ENCODE measurements at places on chromosomes 13 and 19. TPM values are rescaled to one million over a fixed set of nuclear protein-coding genes. Genes with fewer than 3 reads are reported as not detected.

GRCh38 chr19:42634409-42635232, 39.9 kb upstream of the CEACAM8 start:
- DNase-seq, result no peak

GRCh38 chr13:73832128-73832588, 302.0 kb downstream of the KLF12 start:
- no peak for DNase-seq

The IL4I1 gene
- 20.6 TPM for total RNA-seq

The HPN gene
- total RNA-seq, result not detected

DNA sequence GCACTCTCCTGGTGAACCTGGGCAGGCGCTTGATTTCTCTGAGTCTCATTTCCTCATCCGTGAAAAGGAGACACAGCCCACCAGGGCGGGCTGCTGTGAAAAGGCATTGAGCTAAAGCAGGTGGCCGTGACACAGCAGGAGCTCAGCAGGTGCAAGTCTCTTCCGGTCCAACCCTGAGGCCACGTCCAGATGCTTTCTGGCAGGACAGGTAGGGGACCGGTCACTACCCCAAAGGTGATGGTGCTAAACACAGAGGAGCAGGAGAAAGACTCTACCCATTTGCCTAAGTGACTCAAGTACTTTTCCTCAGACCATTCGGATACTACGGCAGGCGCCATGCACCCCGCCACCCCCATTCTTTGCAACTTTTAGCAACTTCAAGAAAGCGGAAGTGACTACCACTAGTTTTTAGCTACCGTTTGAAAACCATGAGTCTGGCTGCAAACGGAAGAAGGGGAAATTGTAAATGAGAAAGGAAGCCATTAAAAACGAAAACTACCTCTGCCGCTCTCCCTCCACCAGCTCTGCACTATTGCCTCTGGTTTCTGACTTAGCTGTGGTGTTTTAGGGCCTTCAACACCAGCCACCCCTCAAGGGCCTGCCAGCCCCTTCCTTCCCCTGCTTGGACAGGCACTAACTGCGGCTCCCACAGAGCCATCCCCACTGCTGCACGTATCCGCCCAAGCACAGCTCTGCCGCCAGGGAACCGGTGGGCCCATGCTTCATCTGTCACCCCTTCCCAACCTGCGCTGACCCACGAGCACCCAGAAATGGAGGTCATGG, 4.8 kb downstream of the PPP6R1 start:
- no peak for DNase-seq

GRCh38 chr13:40640845-40641458, 25.5 kb downstream of the FOXO1 start:
- no peak for DNase-seq

DNA sequence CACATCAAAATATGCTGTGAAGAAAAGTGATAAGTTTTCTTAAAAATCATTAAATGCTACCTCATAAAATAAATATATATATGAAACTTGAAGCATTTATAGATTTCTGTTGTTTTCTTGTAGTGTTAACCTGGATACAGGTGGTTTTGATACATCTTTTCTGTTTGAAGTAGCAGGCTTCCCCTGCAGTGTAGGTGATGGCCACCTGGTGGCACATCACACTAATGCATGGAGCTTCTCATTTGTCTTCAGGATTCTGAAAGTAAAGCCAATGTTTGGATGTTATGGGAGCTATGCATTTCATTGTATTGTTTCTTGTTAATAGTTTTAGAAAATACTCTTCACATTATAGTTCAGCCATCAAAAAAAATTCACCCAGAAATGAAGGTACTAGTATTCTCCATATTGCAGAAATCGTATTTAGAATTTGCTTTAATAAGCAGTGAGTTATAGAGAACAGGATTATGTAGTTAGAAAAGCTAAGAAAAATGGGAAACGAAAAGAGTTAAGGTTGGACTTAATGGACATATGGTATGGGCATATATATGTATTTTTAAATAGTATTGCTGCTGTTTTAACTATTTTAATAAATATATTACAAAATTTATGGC, 18.7 kb downstream of the GPR180 start:
- DNase-seq, result no peak

The ISYNA1 gene
- total RNA-seq, result 50.9 TPM

The IQCN gene
- 0.92 TPM for total RNA-seq

- no peak for DNase-seq
Measured at GRCh38 chr13:113288880-113289279, 8.2 kb upstream of the LAMP1 start.

The RAB20 gene
- 5.8 TPM for total RNA-seq

DNA sequence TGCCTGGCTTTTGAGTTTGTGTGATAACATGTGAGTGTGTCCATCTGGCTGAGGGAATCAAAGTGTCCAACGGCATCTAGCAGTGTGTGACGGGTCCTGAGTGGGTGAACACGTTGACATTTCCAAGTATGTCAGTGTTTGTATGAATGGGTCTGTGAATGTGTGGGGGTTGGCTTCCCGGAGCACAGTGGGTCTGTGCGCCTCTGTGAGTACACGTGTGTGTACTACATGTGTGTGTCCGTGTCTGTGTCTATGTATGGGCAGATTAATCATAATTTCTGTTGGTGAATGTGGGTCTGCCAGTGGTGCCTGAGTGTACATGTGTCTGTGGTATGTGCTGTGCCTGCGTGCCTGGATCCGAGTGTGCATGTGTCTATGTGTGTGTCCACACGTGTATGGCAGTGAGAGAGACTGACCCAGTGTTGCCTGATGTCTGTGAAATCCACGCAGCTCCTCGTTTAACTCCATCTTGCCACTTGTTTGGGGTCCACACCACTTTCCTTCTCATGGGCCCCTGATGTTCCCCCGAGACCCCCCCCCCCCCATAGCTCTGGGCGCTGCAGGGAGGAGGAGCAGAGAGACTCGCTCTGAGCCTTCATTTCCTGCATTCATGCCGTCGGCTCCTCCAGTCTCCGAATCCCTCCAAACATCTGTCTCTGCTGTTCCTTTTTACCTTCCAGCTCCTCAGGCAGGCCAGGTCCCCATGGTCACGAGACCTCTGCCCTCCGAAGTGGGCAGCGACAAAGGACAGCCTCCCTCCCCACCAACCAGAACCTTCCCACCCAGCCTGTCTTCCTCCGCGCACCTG, 5.3 kb downstream of the CCDC8 start:
- DNase-seq, result no peak

GRCh38 chr19:46298479-46299003, 1.7 kb downstream of the HIF3A start:
- DNase-seq, result no peak

- no peak for DNase-seq
Measured at GRCh38 chr13:113758651-113759524, at the start of gene TMEM255B. Gene TMEM255B, plus strand, starts transcription at chr13:113759226. Its CDS starts 44 bp downstream, at chr13:113759270.

GRCh38 chr19:6685962-6686627, 16.1 kb upstream of the TNFSF14 start:
- no peak for DNase-seq

The ERICH6B gene
- total RNA-seq, result not detected

The SLC10A2 gene
- not detected for total RNA-seq

DNA sequence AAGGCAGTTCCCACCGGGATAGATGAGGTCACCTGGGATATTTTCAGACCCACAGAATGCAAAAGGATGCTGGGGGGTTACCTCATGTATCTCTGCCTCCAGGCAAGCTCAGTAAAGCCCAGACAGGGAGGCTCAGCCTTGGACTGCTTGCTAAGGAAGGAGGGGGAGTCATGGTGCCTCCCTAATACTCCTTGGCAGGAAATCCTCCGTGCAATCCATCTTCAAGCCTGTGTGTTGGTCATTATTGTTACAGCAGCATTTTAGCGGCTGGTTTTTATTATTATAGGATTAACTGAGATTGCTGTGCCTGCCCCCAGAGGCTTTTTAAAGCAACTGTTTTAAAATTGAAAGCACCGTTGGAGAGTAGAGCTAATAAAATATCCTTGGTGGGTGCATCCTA, 188.5 kb upstream of the UBL3 start:
- DNase-seq, result no peak

The SGCG gene
- not detected for total RNA-seq

DNA sequence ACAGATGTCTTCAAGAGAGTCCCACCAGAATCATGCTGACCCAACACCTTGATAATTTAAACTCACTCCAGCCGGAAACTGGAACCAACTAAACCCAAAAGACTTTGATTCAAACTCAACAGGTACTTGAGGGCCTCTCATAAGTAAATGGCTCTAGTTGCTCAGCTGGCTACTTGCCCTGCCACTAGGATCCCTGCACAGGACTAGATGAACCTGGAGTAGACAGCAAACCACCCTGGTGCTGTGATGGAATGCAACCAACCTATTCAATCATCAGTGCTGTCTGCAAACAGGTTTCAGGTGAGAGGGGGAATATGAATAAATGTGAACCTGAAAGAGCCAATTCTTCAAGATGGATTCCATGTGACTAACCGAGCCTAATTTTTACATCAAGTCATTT, 216.3 kb downstream of the KATNAL1 start:
- no peak for DNase-seq

The ZNF154 gene
- total RNA-seq, result 4.2 TPM

The OR7D2 gene
- 0.35 TPM for total RNA-seq

DNA sequence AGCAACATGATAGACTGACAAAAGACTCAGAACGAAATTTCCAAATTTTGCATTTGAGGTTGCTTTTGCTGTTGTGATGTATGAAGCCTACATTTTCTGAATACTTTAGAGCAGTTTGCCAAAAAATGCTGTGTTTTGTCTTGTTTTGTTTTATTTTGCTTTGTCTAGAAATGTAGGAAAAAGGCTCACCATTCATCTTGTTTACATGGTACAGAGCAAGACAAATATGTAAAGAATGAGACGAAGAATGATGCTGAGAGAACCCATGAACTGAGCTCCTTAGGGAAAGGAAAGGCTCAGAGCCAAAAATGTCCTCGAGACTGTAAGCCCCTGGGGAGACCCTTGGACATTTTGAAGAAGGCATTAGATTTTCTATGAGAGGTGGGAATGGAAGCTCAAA, 6.8 kb upstream of the SPART start:
- no peak for DNase-seq

DNA sequence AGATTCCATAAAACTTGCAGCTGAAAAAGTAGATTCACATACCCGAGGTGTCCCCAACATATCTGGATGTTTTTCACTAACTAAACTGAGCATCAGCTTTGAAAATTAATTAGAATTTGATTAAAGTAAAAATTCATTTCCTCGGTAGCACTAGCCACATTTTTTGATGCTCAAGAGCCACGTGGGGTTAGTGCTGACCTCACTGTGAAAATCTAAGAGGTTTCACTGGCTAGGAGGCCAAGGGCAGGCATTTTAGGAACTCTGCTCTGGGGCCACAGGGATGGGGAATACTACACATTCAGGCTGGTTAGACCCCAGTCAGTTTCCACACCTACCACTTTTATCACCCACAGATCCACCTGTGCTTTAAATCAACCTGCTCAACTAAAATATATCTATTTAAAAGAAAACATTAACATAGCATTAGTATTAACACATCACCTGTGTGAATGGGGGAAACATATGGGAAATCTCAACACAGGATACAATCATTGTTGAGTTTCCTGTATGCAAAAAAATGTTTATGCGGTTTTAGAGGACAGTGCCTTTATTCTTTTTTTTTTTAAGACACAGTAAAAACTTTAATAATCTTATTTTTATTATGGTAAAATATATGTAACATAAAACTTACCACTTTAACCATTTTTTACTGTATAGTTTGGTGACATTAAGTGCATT, 45.5 kb downstream of the BRD4 start:
- DNase-seq, result no peak

The FXYD7 gene
- not detected for total RNA-seq

The TSHZ3 gene
- total RNA-seq, result 5.9 TPM

The CGB8 gene
- not detected for total RNA-seq

GRCh38 chr13:102487330-102487729, 85.5 kb upstream of the FGF14 start:
- no peak for DNase-seq

GRCh38 chr13:47484548-47484947, 516.5 kb downstream of the SUCLA2 start:
- DNase-seq, result no peak

- no peak for DNase-seq
Measured at GRCh38 chr19:43692385-43692784, 22.4 kb upstream of the PLAUR start.

The GFY gene
- not detected for total RNA-seq

The ITGBL1 gene
- total RNA-seq, result 1.3 TPM
